Activated CD8-positive, alpha-beta memory T cell treated with anti-CD3 and anti-CD28 coated beads for 4 hours (primary cell): ENCODE measurements at places on chromosomes 13 and 19.

DNA sequence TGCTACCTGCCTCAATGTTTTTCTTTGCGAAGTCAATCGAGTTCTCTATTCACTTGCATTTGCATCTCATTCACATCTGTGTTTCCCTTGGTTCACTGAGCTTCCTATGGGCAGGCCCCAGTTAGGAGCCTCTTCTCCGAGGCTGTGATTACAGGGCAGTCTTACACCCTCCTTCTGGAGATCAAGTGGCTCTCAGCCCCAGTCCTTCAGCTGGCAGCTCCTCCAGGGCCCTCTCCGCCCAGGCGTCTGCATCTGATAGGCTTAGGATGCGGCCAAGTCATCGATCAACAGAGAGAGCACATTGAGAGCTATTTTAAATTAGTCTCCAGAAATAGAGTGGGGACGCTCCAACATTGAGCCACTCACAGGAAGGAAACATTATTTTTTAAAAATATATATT, 44.2 kb downstream of the MBNL2 start:
- DNase-seq = no peak

GRCh38 chr19:16660763-16661479, at the start of gene TMEM38A:
Gene TMEM38A (plus strand): TSS chr19:16661139. CDS start chr19:16661218, 79 bp downstream.
- DNase-seq = no peak

GRCh38 chr19:10010247-10010691, at the start of gene COL5A3:
Gene COL5A3 (minus strand): TSS chr19:10010504. CDS start chr19:10010385, 119 bp downstream.
- no peak for DNase-seq

- no peak for DNase-seq
Measured at GRCh38 chr13:31885994-31886393, 145.6 kb upstream of the FRY start.

DNA sequence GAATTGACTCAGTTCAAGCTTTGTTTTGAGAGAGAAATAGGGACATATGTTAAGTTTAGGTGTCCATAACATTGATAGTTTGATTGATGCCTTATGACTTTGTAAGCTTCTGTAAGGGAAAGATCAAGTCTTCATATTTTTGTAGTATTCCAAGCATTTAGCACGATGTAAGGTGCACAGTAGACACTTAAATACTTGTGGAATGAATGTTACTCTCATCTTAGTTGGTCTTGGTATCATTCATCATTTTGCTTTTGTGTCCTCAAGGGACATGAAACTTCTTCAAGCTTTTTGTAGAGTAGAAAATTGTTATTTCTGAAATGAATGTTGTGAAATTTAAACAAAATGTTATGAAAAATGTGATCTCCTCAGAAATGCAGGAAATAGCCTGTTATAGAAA, 10.1 kb downstream of the TDRD3 start:
- no peak for DNase-seq

GRCh38 chr13:30572859-30573275, 44.9 kb upstream of the USPL1 start:
- DNase-seq = no peak

DNA sequence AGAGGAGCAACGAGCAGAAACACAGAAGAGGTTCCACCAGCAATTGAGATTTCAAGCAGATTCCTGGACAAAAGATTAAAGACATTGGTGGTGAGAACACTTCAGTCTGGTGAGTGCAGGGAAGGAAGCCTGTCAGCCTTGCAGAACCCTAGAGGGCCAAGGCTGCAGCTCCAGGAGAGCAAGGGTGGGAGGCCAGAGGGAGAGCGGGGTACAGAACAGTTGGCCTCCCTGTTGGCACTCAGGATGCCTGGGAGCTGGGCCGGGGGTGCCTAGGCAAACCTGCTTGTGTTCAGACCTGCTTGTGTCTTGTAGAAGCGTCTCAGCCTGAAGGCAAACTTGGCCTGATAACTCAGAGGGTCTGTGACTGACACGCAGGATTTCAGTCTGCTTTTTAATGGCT, 5.1 kb upstream of the LIN7B start:
- no peak for DNase-seq

- DNase-seq = no peak
Measured at GRCh38 chr13:41148419-41149283, 16.0 kb upstream of the KBTBD6 start.

DNA sequence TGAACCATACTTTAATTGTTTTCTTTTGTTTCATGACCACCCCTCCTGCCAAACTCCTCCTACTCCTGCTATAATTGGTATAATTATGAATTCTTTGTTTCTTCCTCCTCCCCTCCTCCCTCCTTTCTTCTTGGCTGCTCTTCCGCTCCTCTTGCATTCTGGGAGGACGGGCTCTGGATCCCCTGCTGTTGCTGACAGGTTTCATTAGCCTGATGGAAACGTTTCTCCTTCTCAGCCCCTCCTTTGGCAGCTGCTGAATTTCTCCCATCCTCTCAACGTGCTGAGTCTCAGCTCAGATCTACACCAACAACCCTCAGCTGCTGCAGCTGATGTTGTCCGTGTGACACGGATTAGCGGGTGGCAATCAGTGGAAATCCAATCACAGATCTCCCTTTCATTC, 97.1 kb upstream of the UBAC2 start:
- no peak for DNase-seq

GRCh38 chr13:64130171-64130570, 2714.5 kb upstream of the PCDH20 start:
- DNase-seq = no peak

GRCh38 chr13:107124129-107124718, 556.3 kb upstream of the ARGLU1 start:
- no peak for DNase-seq

DNA sequence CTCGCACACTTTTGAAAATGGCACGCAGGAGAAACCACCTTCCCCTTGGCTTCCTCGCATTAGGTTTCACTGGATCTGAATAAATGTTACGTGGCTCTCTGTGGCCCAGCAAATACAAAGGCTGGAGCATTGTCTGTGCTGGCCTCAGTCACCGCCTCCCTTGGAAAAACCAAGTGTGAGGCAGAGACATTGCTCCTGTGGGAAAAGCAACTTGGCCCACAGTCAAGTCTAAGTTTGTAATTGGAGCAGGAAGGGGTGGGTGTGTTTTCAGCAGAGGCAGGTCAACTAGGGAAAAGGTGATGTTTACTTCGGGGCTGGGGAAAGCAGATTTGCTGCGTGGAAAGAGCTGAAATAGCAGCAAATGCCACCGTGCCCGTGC, 101.6 kb downstream of the IRS2 start:
- DNase-seq = no peak

DNA sequence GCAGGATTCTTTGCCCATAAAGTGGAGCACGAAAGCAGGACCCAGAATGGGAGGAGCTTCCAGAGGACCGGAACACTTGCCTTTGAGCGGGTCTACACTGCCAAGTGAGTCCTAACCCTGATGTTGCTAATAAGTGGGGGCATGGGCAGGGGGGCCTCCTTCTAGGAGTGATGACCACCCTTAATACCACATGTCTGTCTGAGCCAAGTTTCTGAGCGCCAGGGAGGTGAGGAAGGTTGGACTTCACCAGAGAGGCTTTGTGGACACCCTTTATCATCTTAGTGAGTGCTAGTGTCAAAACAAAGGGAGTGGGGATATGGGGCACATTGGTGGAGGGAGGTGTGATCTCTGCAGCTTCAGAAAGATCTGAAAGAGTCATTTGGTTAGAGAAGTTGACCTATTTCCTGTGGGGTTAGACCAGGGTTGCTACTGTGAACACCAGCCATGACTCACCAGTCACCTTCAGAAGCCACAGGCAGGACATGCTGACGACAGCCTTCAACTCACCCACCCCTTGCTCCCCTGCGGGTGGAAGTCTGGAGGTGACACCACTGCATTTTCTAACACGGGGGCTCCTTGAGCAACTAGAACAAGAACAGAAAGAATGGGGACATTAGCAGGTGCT, 8.8 kb downstream of the ALOX5AP start:
- DNase-seq = peak; percentile 82

GRCh38 chr13:28954419-28954725, 134.2 kb downstream of the MTUS2 start:
- no peak for DNase-seq

DNA sequence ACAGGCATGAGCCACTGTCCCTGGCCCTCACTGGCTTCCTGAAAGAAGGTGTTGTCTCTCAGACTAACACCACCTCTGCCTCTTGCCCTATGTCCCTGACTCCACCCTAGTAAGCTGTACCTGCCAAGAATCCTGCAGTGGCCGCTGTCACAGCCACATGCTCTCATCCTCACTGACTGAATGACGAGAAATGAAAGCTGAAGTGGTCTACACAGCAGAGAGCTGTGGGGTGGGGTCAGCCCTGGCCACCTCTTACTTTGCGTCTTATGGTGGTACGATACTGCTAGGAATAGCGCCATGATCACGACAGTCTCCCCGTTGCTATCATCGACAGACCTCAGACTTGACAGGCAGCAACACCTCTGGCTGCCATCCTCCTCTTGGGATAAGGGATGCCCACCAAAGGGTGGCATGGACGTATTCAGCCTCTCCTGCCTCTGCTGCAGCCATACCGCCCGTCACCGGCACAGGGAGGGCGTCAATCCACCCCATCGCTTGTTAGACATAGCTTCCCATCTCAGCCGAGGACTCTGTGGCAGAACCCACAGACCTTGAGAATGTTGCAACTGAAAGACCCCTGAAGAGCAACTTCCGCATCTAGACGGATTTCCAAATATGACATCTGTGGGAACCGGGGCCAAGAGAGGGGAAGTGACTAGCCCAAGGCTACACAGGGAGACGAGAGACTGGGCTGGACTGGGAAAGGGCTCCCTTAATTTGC, 809 bp downstream of the MYO1F start:
- DNase-seq = no peak

- no peak for DNase-seq
Measured at GRCh38 chr19:3788996-3789778, 3.0 kb upstream of the MATK start.
